CD4-positive, alpha-beta T cell (primary cell): ENCODE measurements at places on chromosomes 1 and 21.

DNA sequence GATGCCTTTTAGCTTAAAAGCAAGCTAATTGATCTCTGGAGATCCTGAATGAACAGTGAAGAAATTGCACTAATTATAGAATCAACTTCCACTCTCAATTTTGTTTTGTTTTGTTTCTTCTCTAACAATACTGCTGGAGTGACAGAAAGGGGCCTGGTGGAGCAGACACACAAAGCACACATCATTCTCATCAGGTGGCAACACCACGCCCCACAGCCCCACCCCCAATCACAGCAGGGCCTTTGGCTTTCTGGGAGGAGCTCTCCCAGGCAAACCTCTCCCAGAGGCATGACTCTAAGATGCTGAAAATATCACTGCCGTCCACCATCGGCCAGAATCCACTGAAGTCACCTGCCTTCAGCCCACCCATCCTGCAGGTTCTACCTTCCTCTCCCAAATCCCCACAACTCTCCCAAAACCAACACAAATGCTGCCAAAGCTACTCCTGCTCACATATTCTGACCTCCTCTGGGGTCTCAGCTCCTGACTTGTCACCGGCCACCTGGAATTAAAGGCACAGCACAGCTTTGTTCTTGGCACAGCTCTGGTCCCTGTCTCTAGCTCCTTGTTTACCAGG is 120.7 kb downstream of the GRIK3 start:
- no peak for DNase-seq

- no peak for DNase-seq
Measured at GRCh38 chr1:59903141-59903754, 23.3 kb downstream of the CYP2J2 start.

DNA sequence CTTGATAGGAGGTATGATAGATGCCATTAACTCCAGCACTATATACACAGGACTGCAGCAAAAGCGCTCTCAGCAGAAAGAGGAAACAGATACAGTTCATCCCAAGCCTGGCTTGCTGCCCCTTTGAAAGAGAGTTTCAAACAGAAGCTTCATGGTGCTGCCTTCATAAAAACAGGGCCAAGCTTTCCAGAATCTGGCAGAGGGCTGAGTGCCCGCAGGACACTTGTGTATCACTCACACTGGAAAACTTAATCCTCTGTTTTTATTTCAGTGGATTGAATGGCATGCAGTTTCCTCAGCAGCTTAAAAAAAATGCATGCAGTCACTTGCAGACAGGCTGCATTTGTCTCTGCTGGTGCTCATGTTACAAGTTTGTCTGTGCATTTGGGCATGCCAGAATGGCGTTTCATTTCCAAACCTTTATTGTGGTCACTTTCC is 40.4 kb downstream of the KCNJ15 start:
- no peak for DNase-seq

DNA sequence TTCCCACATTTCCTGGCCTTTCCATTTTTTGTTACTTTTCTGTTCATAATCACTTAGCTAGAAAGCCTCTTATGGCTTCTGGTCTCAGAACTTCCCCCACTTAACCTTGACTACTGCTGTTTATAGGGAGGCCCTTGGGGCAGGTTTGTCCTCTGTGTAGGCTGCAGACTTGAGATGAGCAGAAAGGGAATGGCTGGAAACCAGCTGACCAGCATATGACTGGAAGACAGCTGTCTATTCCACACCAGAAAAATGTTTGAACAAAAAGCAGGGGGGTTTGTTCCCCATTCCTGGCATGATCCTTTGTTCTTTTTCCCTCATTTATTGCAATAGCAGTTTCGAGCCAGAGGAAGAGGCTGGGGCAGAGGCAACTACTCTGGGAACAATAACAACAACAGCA is 4.9 kb upstream of the SH3D21 start:
- no peak for DNase-seq

- DNase-seq: no peak
Measured at GRCh38 chr1:151943591-151943990, 34.3 kb upstream of the THEM4 start.

DNA sequence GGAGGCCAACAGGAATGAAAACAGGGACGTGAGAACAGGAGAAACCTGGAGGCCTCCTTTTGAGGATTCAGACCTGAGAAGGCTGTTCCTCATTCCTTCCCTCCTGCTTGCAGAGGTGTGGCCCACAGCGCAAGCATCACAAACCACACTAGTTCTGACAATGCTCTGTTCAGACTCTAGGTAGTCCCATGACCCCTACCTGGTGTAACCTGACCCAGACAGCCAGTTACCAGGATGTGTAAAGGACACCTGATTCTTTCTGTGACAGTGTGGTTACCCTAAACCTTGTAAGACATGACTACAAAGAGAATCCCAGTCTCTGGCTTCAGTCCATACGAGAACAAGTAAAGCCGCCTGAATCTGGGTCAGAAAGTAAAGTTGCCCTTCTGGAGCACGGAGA is 3.2 kb downstream of the MECR start:
- DNase-seq: no peak

DNA sequence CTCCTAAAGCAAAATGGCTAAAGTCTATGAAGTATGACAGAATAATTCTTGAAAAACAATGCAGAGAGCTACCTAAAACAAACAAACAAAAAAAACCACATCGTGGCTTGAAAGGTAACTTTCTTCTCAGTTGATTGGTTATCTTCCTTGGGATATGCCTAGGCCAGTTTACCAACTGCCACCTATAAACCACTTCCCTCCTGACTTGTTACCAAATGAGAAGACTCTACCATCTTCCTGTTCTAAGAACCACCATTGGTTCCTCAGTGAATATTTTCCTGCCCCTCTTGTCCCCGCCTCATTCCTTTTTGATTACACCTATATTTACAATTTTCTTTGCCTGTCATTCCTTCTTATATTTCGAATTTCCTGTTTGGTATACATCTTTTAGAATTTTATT is 336.6 kb downstream of the SIPA1L2 start:
- no peak for DNase-seq

- no peak for DNase-seq
Measured at GRCh38 chr1:109812691-109813393, 49.1 kb upstream of the EPS8L3 start.

GRCh38 chr1:60731321-60731720 is 351.0 kb upstream of the NFIA start:
- no peak for DNase-seq

GRCh38 chr1:85318217-85318616 is 41.8 kb upstream of the BCL10 start:
- DNase-seq: no peak

GRCh38 chr1:54464477-54465146 is 58.4 kb upstream of the SSBP3 start:
- no peak for DNase-seq

GRCh38 chr1:167582064-167582463 is 28.5 kb upstream of the CREG1 start:
- DNase-seq: no peak

- DNase-seq: no peak
Measured at GRCh38 chr1:222815440-222815765, 564 bp downstream of the DISP1 start.

GRCh38 chr1:201414051-201414738 is 7.3 kb downstream of the TNNI1 start:
- no peak for DNase-seq

DNA sequence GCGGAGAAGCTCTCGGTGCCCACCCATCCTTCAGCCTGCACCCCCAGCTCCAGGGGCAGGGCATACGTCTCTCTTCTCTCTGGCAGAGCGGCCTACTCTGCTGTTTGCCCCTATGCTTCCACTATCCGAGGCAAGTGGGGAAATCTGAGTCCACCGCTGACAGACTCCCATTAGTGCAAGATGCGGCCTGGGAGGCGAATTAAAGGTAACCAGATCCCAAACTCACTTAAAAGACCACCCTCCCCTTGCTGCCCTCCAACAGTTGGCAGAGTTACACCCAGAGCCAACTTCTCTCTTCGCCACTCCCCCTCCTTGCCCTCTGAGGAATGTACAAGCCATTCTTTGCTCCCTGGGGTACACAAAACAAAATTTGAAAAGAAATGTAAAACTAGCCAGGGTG is 6.4 kb downstream of the FOXD3 start:
- DNase-seq: no peak

DNA sequence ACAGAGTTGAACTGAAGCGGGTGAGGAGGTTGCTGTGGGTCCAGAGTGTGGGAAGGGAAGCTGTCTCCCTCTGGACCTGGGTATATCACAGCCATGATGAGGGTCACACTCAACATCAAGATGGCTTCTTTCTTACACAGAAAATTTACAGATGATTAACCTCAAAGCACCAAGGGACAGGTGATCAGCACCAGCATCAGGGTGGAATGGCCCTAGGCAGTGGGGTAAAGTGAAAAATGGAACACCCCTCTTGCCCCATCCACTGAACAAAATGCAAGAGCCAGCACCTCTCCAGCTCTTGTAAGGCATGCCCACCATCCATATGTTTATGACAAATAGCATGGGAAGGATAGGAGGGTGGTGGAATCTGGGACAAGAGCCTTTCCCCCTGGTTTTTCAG is 40.3 kb downstream of the HSD3B1 start:
- DNase-seq: no peak

- peak; percentile 44 for DNase-seq
Measured at GRCh38 chr1:206679738-206680211, 4.9 kb upstream of the MAPKAPK2 start.

DNA sequence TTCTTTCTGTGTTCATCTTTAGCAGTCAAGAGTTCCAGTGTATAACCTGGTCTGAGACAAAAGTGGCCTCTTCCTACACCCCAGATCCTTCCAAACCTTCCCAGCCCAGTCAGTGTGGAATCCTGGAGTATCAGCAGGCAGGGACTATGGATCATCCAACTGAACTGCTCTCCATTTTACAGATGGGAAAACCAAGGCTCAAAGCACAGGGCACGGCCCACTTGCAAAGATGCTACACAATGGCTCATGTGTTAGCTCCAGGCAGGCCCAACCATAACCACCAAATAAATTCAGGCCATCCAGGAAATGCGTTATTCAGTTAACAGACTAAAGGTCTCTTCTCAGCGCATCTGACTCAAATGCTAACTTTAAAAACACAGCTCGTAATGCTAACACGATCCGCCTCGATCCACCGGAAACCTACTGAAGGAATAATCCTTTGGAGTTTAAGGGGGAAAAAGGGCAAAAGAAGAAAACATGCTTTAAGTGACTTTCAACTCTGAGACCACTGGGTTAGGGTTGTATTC is 7.1 kb downstream of the GLIS1 start:
- DNase-seq: no peak

- no peak for DNase-seq
Measured at GRCh38 chr21:25688275-25689155, 46.2 kb downstream of the ATP5PF start.

GRCh38 chr1:39754906-39755504 is 16.1 kb downstream of the OXCT2 start:
- no peak for DNase-seq

DNA sequence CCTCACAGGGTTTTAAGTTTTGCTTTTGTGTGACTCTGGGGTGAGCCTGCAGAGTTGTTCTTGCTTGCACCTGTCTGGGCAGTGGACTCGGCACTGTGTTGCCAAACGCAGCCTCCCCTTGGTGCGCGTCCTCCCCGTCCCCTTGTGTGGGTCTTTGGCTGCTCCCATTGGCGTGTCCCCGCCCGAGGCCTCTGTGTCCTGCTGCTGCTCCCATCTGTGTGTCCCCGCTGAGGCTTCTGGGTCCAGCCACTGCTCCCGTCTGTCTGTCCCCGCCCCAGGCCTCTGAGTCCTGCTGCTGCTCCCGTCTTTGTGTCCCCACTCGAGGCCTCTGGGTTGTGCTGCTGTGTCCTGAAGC is 62.8 kb downstream of the PCNT start:
- no peak for DNase-seq

- DNase-seq: peak; percentile 16
Measured at GRCh38 chr1:101506541-101507164, 269.8 kb downstream of the S1PR1 start.

- DNase-seq: no peak
Measured at GRCh38 chr1:51621161-51621560, 4.3 kb downstream of the OSBPL9 start.

DNA sequence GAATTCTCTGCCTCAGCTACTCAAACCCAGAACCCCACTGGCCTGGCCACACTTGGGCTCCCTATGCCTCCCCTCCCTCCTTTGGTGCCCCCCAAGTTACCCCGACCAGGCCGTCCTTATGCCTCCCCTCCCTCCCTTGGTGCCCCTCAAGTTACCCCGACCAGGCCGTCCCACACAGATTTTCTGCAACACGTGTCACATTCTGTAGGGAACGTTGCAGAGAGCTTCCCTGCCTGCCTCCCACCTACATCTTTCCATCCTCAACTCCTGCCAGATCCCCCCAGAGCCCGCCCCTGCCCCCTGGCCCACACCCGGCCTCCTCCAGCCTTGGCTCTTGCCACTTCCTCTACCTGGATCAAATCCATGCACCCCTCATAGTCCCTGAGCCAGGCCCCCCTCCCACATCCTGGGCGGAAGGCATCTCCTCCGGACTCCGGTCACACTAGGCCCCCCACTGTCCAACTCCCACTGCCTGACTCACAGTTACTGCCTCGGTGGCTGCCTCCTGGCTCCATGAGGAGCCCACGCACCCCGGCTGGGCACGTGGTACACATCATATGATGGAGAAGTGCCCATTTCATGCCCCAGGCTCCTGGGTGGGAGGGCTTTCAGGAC is 41.2 kb downstream of the KCNAB2 start:
- no peak for DNase-seq

- no peak for DNase-seq
Measured at GRCh38 chr1:242017580-242018233, 18.8 kb upstream of the MAP1LC3C start.

DNA sequence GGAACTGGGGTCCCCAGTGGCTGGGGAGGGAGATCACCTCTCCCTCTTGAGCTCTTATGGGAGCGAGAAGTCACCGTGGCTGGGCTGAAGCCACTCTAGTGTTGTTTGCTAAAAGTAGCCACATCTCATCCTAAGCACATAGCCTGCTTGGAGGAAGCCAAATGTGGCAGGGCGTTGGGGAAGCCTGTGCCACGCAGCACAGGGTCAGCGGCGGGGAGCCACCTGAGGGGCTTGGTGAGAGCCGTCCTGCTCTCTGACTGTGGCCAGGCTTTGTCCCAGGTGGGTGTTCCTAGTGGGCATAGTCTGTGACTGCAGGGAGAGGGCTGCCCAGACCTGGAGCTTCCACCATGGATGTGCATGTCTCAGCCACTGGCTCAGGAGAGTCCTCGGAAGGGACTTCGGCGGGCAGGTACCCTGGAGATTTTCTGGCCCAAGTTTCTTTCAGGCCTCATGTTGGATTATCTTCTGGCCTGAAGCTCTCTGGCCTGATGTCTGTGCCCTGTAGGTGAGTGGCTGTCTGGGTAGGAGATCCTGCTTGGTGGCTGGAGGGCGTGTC is 38.9 kb downstream of the MORN1 start:
- DNase-seq: no peak

DNA sequence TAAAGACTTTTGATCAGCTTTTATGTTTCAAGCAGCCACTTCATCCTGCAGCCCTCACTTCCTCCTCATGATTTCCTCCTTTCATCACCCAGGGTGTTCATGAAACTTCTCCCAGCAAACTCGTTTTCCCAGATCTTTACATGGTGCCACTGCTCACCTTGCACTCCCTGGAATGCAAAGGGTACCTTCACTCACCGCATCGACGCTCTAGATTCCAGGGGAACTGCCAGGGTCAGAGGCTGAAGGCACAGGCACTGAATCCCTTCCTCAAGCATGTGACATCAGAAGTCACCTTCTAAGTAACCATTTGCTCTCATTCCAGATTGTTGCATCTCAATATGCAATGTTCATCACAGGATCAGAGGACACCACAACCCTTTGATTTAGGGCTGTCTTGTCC is 82.8 kb downstream of the PRKAB2 start:
- DNase-seq: no peak
